ENCODE measurements at places on chromosomes 16 and 17.

GRCh38 chr17:57293077-57293476, 36.8 kb downstream of the MSI2 start:
- no peak for DNase-seq

GRCh38 chr16:23207485-23207884, 24.9 kb downstream of the SCNN1G start:
- no peak for DNase-seq

DNA sequence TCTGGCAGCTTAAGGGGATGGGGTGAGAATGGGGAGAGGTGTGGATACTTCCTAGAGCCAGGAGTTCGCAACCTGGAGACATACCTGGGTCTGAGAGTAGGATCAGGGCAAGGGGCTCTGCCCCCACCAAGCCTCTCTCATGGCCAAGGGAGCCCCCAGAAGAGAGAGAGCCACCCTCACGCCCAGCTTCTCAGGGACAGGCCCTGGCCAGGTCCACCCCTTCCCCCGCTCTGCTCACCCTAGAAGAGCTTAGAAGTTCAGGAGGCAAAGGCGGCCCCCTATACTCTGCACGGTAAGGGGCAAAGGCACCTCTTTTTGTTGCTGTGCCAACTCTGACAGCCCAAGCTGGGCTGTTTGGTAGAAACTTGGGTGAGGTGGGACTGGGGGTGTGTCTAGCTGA, 69.3 kb upstream of the TMEM97 start:
- no peak for DNase-seq

GRCh38 chr17:19876529-19877161, 8.9 kb upstream of the ULK2 start:
- no peak for DNase-seq

DNA sequence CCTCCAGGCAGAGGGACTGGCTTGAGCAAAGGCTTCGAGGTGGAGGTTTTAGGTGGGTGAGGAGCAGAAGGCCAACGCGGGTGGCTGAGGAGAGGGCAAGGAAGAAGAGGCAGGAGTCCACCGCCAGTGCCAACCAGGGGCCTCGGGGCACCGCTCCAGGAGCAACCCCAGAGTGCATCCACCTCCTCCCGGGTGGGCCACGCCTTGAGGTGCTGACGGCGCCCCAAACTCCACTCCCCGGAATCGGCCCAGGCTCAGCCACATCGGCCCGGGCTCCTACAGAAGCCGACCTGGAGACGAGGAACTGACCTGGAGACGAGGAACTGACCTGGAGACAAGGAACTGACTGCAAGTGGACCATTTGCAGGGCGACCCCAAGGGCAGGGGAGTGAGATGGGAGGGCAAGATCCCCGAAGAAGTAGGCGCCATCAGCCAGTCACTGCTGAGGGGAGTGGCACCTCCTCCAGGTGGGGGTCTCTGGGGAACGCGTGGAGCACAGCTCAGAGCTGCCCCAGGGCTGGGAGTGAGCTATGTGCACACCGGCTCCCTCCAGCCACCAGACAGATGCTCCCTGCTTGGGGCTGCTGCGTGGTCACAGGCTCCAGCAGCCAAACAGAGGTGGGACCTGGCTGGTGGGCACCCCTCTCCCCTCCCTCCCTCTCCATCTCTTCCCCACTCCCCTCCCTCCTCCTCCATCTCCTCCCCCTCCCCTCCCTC, 29.2 kb upstream of the CBFA2T3 start:
- no peak for DNase-seq

DNA sequence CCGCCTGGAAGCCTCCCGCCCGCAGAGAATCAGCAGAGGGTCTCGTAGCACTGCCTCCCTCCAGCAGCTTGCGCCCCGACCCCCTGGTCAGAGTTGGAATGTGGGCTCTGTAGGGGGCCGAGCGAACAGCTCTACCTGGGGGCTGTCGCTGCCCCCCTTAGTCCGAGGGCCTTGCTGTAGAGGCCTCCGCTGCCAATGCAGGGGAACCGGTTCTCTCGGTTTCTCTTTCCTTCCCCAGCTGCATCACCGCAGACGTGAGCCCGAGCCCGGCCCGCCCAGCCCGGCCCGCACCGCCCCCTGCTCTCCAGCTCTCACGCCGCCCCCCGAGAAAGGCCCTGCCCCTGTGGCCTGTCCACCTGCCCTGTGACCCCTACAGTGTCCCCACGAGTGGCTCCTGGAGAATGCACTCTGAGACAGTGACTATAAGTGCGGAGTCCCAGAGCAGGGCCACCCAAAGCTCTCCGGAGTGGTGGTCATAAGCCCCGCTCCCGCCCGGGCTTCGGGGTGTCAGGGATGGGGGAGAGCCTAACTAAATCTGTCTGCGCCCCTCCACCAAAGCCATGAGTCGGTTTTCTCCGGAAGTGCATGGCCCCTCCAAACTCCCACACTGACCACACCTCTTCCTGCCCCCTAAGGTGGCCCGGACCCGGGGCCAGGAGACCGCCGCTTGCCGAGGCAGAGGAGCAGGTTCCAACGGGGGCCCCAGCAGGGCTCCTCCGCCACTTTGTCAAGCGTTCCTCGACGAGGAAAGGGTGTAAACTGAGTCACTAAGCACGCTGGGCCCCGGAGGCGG, 1.7 kb downstream of the ARHGAP27 start:
- DNase-seq = no peak

GRCh38 chr17:17052462-17053221, 10.4 kb downstream of the MPRIP start:
- DNase-seq = no peak

DNA sequence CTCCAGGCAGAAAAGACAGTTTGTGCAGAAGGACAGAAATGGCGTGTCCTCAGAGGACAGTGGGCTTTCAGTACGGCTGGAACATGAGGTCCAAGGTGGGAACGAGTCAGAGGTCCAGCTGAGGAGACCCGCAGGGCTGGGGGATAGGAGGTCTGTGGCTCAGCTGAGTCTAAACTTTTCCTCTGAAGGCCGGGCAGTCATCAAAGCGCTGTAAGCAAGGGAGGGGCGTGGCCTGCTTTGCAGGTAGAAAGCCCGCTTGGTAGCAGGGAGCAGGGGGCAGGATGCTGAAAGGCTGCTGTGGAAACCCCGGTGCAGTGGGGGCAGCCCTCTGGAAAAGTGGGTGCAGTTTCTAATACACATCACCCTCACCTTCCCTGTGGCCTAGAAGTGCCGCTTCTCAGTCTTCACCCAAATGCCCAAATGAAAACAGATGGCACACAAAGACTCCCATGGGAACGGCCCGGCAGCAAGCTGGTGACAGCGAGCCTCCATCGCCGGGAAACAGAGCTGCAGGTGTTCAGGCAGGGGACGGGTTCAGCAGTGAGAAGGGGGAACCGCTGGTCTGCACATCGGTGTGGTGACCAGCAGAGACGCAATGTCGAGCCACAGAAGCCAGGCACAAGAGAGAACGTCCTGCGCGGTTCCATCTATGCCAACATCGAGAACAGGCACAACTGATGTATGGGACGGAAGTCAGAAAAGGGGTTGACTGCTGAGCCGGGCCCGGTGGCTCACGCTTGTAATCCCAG, 12.2 kb upstream of the OSGIN1 start:
- DNase-seq = no peak

- DNase-seq = no peak
Observed at GRCh38 chr16:49912721-49913120, 56.8 kb upstream of the ZNF423 start.

GRCh38 chr16:80084614-80085013, 456.2 kb upstream of the DYNLRB2 start:
- DNase-seq = no peak

DNA sequence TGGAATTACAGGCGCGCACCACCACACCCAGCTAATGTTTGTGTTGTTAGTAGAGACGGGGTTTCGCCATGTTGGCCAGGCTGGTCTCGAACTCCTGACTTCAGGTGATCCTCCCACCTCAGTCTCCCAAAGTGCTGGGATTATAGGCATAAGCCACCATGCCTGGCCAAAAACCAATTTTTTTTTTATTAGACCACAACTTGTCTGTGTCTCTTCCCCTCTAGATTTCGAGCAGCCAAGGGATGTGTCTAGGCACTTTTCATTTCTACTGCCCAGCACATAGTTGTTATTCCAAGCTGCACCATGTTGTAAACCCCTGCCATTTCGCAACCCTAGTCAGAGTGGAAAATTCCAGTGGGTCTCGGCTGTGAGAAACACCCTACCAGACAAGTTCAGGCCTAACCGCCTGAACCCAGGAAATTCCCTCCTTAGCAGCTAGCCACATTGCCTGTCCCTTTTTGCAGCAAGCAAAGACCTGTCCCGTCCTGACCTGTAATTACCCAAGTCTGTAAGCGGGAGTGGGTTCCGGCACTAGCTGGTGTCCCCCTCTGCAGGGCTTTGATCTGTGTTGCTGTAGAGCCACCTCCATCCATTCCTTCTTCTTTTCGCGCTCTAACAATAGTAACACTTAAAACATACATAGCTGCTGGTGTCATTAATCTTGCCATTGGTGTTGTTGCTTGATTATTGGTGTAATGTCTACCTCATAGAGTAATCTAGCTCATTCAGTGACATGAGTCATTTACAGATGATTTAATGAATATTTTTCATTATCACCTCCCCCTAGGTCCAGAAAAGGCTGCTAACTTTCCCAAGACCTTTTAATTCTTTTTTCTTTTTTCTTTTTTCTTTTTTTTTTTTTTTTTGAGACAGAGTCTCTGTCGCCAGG, 77.3 kb upstream of the ATF7IP2 start:
- DNase-seq = no peak

- no peak for DNase-seq
Observed at GRCh38 chr17:82595893-82596292, 52.4 kb downstream of the WDR45B start.

GRCh38 chr17:58875261-58875660, 119.6 kb downstream of the PPM1E start:
- no peak for DNase-seq

DNA sequence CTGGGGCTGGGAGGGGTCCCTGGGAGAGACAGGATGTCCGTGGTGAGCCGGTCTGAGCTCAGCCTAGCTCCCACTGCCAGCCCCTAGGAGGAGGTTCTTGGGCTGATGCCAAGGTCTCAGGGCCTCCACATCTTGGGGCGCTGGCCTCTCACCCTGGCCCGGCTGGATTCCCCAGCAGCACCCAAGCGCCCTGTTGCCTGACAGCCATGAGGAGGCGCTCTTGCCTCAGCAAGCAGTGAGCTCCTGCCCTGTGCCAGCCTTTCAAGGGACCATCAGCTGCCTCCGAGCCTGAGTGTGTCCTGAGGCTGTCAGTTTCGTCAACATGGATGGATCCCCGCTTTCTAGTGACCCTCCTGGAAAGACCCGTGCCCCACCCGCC, 234.9 kb upstream of the CIBAR2 start:
- no peak for DNase-seq

GRCh38 chr17:74738051-74738996, 1.3 kb downstream of the RAB37 start:
- no peak for DNase-seq

- no peak for DNase-seq
Observed at GRCh38 chr16:82055728-82056549, 20.9 kb downstream of the HSD17B2 start.

- DNase-seq = no peak
Observed at GRCh38 chr17:44109312-44109630, 14.2 kb downstream of the HDAC5 start.

DNA sequence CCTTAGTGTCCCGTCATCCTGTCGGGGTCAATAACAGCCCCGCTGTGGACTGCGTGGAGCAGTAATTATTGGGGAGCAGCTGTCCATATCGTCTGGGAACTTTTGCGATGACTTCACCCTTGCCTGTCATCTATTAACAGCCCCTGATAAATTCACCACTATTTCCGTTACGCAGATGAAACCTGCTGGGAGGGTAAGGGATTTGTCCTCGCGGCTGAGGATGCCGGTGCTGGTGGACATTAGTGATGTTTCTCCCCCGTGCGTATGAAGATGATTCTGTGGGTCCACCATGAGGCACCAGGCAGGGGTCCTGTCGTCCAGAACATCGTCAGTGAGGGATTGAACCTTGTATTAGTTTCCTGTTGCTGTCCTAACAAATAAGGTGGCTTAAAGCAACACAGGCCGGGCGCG, 1.0 kb downstream of the FLYWCH2 start:
- no peak for DNase-seq

DNA sequence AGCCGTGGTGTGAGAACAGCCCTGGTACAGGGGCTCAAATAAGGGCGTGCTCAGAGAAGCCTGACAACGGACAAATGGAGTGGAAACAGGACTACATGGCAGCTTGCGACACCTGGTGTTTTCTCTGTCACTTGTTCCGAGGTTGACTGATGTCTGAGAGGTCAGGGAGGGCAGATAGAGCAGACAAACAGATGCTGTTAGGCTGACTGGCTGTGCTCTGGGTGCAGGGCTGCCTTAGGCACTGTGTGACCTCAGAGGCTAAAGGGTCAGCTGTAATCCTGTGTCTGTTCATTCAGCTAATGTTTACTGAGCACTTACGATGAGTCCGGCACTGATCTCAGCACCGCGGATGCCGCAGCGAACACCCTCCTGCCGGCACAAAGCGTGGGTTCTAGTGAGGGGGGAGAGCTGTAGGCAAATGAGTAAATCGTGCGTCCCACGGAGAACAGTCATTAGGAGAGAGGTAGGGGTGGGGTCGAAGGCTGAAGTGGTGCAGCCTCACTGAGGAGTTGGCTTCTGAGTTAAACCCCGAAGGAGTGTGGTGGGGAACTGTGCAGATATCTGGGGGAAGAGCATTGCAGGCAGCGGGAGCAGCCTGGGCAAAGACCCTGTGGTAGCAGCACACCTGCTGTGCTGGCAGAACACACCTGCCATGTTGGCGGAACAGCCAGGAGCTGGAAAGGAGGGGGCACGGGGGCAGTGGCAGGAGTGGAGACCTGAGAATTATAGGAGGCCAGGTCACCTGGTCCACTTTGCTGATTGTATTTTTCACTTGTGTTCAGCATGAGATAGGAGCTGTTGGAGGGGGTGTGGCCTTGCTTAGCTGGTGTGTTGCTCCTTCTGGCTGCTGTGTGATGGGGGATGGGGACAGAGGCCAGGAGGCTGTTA, 35.0 kb downstream of the GPT2 start:
- DNase-seq = no peak

DNA sequence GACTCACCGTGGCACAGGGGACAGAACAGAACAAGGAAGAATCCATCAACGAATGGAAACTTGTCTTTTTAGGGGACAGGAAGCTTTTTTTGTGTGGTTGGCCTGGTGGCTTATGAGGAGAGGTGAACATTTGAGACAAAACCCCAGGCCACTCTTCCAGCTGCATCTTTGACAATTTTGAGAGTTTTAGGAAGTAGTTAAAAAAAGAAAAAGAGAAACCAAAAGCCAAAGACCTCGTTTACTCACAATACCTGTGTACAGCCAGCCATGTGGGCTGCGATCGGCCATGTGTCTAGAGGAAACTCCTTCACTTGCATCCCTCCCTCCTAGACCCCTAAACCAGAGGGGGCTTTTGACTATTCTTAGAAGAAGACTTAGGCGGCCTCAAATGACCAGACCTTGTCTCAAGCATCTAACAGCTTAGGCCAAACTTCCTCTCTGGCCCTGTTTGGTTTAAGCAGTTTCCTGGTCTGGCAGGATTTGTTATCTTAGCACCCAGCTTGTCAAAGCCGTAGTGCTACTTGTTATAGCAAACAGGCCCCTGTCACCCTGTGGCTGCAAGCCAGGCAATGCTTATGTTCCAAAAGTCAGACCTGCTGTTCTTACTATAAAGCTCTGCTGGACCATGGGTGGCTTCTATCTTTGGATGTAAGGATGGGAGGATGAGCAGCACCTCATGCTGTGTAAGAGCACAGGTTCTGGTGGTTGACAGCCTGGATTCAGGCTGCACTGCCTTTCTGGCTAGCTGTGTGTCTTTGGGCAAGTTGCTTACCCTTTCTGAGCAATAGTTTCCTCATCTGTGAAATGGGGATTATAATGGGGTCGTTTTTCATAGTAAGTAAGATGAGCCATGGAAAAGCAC, 17.7 kb downstream of the KSR1 start:
- no peak for DNase-seq
